ENCODE measurements at places on chromosomes 2 and 18.

GRCh38 chr2:105175231-105175630 lies 66.3 kb upstream of the GPR45 start:
- DNase-seq, result no peak

GRCh38 chr2:218960309-218961165 lies 1.1 kb downstream of the CDK5R2 start:
- DNase-seq, result peak; percentile 58

- no peak for DNase-seq
Measured at GRCh38 chr2:8212239-8212638, 469.6 kb upstream of the ID2 start.

DNA sequence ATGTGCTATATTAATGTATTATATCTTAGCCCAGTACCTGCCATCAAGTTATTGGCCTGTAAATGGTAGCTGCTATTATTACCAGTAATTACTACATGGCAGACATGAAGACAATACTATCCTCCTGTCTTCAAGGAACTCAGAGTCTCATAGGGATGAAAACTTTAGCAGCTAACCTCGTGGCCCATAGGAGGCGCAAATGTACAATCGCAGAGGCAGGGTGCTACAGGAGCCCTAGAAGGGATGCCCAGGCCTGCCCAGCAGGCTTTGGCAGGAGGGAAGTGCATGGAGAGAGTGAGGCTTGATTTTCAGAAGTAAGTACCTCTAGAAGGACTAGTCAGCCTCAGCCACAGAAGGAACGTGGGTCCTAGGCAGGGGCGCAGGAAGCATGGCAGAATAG lies 44.7 kb upstream of the KIDINS220 start:
- DNase-seq, result no peak

DNA sequence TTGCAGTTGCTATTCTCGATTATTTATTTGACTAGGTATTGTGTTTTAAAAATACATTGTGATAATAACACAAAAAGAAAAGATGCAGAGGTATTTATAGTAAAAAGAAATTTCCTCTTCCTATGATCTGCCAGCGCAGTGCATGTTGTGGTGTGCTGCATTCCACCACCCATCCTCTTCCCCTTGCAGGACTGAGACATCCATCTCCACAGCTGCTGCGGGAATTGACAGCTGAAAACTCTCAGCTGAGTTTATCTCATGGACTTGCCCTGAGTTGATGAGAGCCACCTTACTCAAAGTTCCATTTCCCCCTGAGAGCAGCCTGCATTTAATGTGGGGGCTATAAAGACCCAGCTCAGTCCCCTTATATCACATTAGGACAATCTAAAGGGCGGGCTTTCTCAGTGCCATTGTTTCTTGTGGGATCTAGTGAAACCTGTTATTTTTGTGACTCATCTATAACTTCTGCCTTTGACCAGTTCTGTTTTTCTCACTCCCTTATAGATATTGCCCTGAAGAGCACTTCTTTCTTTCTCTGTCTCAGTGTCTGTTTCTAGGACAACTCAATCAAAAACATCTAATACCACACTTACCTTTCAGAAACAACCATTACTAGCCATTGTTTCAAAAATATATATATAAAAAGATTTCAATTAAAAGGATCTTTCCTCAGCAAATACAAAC lies 698.5 kb downstream of the NR4A2 start:
- DNase-seq, result no peak

Measured in activated CD8-positive, alpha-beta memory T cell treated with anti-CD3 and anti-CD28 coated beads for 24 hours (primary cell).